ENCODE measurements at places on chromosomes 13 and 19.

DNA sequence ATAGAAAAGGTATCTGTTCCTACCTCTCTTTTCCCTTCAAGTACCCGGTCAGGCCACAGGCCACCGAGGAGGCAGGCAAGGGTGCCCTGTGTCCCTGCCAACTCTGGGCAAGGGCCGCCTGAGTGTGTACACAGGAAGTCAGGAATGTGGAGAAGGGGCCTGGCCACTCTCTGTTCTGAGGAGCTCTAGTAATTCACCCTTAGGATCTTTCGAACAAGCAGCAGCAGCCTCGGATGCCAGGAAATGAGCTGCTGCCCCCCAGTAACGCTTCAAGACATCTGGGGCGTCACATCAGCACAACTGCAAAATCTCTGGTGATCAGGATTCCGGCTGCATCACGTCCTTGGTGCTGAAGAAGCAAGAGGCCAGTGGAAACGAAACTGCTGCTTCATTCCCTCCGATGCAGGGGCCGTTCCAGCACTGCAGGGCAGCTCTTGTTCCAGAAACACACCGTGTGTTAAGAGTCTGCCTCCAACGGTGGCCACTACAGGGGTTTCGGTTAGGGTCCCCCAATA, 2.0 kb downstream of the RAB20 start:
- peaks cover 18% of the 10 kb centered on the region for H3K4me1 ChIP-seq
- H3K36me3 ChIP-seq, result no peaks in the 10 kb centered on the region
- peaks cover 4% of the 10 kb centered on the region for H3K27me3 ChIP-seq
- no peak overlapping the region for H3K4me3 ChIP-seq
- H3K27ac ChIP-seq, result no peak overlapping the region
- no peak for DNase-seq

GRCh38 chr19:23378948-23379347, 16.3 kb downstream of the ZNF91 start:
- no peak overlapping the region for H3K4me3 ChIP-seq
- peaks cover 87% of the 10 kb centered on the region for H3K36me3 ChIP-seq
- H3K27me3 ChIP-seq, result no peaks in the 10 kb centered on the region

DNA sequence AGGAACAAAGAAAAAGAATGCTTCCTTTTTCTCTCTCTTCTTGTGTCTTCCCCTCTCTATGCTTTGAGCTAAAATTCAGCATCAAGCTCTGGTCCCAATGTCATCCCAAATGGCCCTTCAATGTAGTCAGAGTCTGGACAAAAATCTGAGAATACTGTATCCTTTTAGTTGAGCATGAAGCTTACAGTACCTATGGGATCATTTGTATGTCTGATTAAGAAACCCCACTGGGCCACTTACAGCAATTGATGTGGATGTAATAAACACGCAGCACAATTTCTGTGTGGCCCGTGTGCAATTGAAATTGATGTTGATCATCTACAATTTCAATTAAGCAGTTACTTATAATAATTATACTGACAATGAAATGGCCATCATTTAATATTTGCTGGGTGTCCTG, 188.9 kb upstream of the RNF113B start:
- H3K27ac ChIP-seq, result no peak overlapping the region
- H3K4me3 ChIP-seq, result no peak overlapping the region
- H3K4me1 ChIP-seq, result no peaks in the 10 kb centered on the region

GRCh38 chr19:756236-756635, 5.3 kb downstream of the MISP start:
- DNase-seq, result peak; percentile 61
- H3K27ac ChIP-seq, result no peak overlapping the region
- H3K4me1 ChIP-seq, result peaks cover 3% of the 10 kb centered on the region
- no peaks in the 10 kb centered on the region for H3K36me3 ChIP-seq

DNA sequence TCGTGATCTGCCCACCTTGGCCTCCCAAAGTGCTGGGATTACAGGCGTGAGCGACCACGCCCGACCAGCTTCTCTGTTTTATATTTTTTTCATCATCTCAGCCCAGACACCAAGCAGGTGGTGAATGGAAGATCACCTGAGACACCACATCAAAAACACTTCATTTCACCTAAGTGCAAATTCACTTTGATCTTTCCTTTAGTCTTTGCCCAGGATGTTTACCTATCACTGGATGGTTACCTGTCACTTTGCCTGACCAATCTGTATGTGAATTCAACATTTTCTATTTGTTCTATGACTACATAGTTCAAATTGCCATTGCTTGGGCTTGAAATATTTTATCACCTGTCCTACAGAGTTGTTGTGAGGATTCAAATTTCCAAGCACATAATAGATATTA, 65.7 kb downstream of the PAN3 start:
- H3K27ac ChIP-seq, result no peak overlapping the region
- H3K4me3 ChIP-seq, result no peak overlapping the region
- H3K4me1 ChIP-seq, result peaks cover 37% of the 10 kb centered on the region
- H3K27me3 ChIP-seq, result no peaks in the 10 kb centered on the region
- peaks cover 35% of the 10 kb centered on the region for H3K36me3 ChIP-seq
- no peak for DNase-seq

DNA sequence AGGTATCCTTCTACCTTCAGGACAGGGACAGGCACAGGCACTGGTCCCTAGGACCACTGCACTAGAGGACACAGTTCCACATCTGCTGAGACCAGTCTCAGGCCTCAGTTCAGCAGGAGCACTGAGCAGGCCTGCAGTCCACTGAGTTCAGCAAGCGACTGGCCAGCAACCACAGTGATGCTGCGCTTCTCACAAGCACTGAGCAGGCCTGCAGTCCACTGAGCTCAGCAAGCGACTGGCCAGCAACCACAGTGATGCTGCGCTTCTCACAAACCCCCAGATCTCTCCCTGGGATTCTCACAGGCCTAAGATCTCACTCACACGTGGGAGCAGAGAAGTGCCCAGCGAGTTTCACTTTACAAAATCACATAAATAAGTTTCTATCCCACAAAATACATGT, 140.6 kb downstream of the IRS2 start:
- peaks cover 3% of the 10 kb centered on the region for H3K36me3 ChIP-seq
- no peaks in the 10 kb centered on the region for H3K27me3 ChIP-seq
- no peak overlapping the region for H3K4me3 ChIP-seq
- DNase-seq, result no peak
- no peak overlapping the region for H3K27ac ChIP-seq

GRCh38 chr19:33159893-33160292, 28.0 kb downstream of the WDR88 start:
- H3K4me3 ChIP-seq, result no peak overlapping the region
- H3K27me3 ChIP-seq, result no peaks in the 10 kb centered on the region
- no peaks in the 10 kb centered on the region for H3K36me3 ChIP-seq
- peak overlapping the region; percentile 83 for H3K27ac ChIP-seq

DNA sequence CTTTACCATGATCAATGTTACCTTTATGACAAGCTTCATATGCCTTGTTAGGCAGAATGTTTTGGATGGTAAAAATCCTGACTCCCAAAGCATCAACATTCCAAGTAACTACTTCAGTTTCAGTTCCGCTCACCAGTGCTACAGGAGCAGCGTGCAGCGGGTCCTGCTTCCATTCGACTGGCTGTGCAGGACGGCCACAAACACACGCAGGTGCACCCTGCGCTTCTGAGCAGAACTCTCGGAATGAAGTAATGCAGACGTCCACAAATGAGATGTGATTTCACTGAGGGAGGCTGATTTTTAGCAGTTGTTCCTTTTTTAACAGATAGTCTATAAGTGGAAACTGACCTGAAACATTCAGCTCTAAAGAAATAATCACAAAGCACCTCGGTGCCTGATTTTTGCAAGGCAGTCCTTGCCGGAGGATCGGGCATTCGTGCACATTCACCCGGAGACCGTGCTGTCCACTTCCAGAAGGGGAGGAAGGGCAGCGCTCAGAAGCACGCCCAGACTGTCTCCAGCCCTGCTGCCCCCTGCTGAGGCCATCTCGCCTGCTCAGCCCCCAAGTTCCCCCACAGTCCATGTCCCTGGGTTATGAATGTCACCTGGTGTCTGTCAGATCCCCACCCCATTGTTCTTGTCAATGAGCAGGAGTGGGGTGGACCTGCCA, 85.8 kb downstream of the RAB20 start:
- H3K27me3 ChIP-seq, result peaks cover 14% of the 10 kb centered on the region
- no peak for DNase-seq
- H3K4me1 ChIP-seq, result peaks cover 2% of the 10 kb centered on the region
- H3K36me3 ChIP-seq, result no peaks in the 10 kb centered on the region

GRCh38 chr13:91270031-91270430, 77.5 kb upstream of the MIR17HG start:
- H3K27me3 ChIP-seq, result peaks cover 5% of the 10 kb centered on the region
- H3K27ac ChIP-seq, result no peak overlapping the region
- H3K4me3 ChIP-seq, result no peak overlapping the region
- H3K36me3 ChIP-seq, result no peaks in the 10 kb centered on the region
- no peak for DNase-seq

DNA sequence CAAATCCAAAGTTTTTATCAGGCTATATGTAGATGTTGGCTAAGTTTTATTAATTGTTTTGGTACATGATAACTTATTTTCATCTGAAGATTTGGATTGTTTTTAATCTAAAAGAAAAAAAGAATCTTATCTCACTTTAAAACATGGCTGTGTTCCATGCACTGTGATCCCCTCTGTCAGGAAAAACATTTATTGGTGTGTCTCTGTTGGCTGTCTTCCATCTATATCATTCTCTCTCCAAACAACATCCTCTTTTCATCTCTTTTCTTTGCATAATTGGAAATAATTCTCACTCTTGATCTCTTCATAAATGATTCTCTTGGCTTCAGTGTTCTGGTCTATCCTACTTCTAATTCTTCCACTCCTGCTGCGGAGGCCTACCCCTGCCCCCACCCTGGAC, 4.2 kb downstream of the NALCN start:
- peaks cover 2% of the 10 kb centered on the region for H3K4me1 ChIP-seq
- DNase-seq, result no peak
- no peak overlapping the region for H3K4me3 ChIP-seq
- no peak overlapping the region for H3K27ac ChIP-seq
- H3K27me3 ChIP-seq, result peaks cover 24% of the 10 kb centered on the region

DNA sequence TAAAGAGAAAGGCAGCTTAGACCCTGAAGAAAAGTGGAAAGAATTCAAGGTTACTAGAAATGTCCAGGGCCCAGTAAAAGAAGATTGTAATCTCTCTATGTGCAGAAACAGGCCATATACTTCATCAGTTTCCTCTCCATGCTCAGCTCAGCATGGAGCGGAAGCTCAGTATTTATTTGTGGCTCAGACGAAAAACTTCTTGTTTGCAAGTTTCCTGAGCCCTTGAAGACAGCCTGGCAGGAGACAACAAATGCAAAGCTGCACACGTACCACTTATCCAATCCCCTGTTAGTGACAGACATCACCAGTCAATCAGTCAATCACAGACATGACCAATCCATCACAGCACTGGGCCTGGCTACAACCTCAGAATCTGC, 8.1 kb upstream of the KLF2 start:
- H3K4me1 ChIP-seq, result peaks cover 4% of the 10 kb centered on the region
- no peaks in the 10 kb centered on the region for H3K36me3 ChIP-seq
- H3K27me3 ChIP-seq, result no peaks in the 10 kb centered on the region
- H3K4me3 ChIP-seq, result no peak overlapping the region
- H3K27ac ChIP-seq, result no peak overlapping the region
- DNase-seq, result no peak
